ENCODE measurements at places on chromosomes 13 and 19.

GRCh38 chr19:43957891-43958290 lies 6.9 kb downstream of the ZNF221 start:
- DNase-seq = no peak

GRCh38 chr19:11541238-11541637 lies 2.6 kb downstream of the CNN1 start:
- no peak for DNase-seq

DNA sequence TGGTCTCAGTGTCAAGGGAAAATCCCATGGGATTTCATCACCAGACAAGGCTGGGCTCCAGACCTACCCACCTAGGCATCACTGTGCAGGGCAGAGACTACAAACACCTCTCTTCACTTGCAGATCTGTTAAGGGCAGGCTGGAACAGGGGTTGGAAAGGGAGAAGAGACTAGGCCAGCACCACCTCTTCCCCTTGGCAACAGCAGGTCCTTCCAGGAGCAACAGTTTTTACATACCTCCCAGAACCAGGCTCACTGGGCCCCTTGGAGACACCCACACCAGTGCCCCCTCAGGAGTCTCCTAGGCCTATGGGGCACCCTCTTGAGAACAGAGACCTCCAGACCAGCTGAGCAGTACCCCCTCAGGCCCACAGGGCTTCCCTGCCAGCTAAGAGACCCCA lies 2.5 kb upstream of the UBE2M start:
- DNase-seq = no peak

GRCh38 chr13:97283888-97284287 lies 61.8 kb downstream of the MBNL2 start:
- DNase-seq = no peak

DNA sequence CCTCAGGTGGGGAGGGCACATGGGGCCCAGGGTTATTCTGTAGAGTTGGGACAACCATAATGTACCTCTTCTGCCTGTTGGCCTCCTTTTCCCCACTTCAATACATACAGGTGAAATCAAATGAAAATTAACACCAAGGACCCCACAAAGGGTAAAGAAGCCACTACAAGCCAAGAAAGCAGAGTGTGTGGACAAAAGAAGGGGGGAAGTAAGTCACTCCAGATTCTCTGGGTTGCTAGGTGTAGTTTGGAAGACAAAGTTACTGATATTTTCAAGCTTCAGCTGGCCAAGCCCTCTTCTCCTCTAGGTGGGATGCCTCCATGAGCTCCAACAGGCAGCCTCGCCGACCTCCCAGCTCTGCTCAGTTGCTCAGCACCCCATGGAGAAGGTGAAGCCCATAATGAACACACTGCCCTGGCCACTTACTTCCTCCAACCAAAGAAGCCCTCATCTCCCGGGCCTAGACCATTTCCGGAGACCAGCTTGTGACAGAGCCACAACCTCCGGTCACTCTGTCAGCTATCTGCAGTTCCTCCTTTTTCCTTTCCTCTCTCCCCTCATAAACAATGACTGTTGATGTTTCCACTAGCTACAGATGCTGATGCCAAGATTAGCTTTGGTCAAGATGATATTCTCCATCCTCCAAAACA lies 66.8 kb upstream of the MED4 start:
- no peak for DNase-seq
